NCI-H1436 treated with DMSO at 0.1 percent for 48 hours (cell line): ENCODE measurements at places on chromosomes 1 and 21.

DNA sequence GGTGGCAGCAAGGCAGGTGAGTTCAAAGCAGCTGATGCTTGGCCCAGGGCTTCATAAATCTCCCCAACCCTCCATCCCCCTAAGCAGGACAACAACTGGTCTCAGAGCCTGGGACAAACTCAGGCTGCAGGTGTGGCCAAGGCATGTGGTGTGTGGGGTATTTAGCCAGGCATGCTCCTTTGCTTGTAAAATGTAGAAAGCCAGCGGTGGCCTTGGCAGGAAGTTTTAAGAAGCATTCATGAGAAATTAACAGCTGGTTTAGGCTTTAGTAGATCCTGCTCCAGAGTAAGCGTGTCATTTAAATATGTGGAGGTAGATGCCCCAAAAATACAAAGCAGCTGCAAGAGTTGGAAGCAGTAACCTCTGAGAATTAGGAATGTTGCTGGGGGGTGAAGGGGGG, 44.8 kb downstream of the NTPCR start:
- DNase-seq: no peak

DNA sequence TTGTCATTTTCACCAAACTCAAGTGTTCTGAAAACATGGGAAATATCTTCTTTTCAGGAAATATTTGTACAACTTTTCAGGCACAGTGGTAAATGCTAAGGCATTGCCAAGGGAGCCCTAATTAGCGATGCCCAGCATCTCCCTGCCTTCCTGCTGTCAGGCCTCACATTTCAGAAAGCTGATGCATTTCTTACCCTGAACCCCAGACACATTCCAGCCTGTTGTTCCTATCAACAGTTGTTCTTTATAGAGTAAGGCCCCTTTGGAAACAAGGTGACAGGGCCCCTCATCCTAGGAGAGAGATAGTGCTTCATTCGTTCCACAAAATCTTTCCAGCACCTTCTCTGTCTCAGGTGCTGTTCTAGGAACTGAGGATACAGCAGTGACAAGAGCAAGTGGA, 135.9 kb upstream of the COA6 start:
- DNase-seq: no peak

DNA sequence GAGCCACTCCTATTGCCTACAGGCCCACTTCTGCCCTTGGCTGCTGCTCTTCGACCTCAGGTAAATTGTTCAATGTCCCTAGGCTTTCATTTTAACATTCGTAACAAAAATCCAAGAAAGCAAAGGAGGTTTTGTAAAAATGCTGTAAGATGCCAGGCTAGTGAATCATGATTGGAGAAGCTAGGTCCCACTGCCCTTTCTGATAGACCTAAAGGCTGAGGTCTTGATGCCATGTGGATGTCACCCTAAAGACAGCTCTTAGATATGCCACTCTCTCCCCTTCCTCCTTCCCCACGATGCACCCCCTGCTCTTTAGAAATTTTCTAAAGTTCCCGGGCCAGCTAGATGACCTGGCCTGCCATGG, 9.9 kb upstream of the TMEM39B start:
- DNase-seq: no peak

GRCh38 chr1:244074559-244075171, 23.6 kb downstream of the ZBTB18 start:
- DNase-seq: no peak

- DNase-seq: no peak
Measured at GRCh38 chr1:161182214-161182613, 4.9 kb upstream of the B4GALT3 start.

DNA sequence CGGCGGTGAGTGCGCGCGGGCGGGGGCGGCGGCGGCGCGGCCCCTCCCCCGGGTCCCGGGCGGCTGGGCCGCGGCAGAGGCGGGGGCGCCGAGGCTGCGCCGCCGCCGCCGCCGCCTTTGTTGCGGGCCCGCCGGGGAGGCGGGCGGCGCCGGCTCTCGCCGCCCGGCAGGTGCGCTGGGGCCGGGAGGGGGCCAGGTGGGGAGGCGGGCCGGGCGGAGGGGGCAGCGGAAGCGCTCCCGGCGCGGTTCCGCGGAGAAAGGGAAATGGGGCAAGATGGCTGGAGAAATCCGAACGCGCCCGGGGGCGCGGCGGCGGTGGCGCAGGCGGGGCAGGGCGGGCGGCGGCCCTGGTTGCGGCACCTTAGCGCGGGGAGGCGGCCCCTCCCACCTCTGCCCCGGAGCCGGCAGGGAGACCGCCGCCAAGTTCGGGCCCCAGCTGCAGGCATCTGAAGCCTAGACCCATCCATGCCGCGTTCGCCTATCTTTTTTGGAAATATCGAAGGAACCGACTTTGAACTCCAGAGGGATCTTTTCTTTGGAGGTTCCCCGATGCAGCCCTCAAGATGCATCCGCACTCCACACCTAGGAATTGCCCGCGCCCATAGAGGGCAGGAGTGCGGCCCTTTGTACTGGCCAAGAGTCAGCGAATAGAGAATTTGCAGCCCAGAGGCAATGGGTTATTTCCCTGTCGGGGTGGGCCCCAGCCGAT, 479 bp downstream of the POGK start:
- no peak for DNase-seq

DNA sequence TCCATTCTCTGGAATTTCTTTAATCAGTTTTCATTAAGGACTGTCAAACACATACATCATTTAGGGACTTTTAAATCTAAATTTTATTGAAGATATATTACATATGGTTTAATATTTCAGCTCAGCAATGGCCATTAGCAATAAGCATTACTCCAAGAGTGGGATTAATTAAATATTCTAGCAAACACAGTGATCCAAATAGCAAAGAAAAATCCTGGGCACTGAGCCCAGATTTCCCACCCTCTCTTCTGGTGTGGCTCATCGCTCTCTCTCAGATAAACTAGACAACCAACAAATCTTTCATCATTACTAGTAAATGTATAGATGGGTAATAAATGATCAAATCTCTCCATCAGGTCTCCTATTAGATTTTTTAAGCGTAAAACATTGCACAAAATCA, 53.5 kb upstream of the FOXD3 start:
- no peak for DNase-seq

DNA sequence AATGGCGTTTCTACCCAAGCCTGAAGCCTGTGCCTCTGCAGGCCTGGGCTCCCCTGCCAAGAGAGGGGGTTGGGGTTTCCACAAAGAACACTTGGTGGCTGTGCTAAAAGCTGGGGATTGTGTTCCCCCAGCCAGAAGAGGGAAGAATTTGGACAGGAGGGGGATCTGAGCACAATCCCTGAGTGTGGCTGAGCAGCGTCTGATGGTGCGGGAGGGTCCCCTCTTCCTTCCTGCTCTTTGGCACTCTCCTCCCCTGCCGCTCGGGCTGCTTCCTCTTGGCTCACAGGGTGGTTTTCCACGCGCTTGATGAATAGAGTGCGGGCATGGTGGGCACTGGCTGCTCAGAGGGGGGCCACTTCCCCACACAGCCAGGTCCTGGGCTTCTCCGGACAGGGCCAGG, 3.7 kb downstream of the GPR37L1 start:
- DNase-seq: no peak

DNA sequence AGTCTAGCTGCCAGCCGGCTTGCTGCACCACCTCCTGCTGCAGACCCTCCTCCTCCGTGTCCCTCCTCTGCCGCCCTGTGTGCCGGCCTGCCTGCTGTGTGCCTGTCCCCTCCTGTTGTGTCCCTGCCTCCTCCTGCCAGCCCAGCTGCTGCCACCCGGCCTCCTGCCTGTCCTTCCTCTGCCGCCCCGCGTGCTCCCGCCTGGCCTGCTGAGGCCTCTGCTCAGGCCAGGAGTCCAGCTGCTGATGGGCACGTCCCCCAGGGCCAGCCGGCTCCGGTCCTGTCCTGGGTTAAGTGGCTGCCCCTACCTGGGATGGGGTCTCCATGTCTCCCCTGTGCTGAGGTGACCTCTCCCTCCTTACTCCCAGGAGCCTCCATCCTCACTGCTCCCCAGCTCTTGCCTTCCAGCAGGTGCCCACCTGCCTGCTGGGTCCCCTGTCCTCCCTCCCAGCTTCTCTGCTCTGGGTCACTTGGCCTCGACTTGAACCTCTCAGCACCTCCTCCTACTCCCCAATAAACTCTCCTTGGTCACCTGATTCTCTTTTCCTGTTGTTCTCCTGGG, 870 bp downstream of the KRTAP10-8 start:
- no peak for DNase-seq

- DNase-seq: no peak
Measured at GRCh38 chr1:107357376-107357775, 216.5 kb downstream of the NTNG1 start.

GRCh38 chr1:100866041-100866900, 28.4 kb downstream of the EXTL2 start:
- DNase-seq: no peak
